ENCODE measurements at places on chromosomes 6 and 20.
A peak's percentile ranks its signal among the peaks of the same experiment; 100 is the strongest.

- DNase-seq = no peak
These were observed 32.3 kb upstream of the BEND6 start for GRCh38 chr6:56922645-56923044.

DNA sequence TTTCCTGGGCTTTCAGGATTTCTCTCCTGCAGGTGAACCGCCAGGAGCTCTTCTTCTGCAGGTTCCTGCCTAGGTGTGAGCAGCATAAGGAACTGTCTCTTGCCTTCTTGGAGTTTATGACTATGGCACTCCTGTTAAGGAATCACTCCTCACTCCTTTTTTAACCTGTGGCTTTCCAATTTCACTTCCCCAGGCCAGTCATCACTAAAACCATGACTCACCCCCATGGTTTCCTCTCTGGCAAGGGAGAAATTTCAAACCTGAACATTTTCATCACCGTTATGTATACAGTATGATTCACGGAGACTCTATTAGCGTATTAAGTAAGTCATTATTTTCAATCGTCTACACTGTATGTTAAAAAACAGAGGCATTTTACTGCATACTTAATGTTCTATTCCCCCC is 78.2 kb upstream of the ARID1B start:
- DNase-seq = no peak

DNA sequence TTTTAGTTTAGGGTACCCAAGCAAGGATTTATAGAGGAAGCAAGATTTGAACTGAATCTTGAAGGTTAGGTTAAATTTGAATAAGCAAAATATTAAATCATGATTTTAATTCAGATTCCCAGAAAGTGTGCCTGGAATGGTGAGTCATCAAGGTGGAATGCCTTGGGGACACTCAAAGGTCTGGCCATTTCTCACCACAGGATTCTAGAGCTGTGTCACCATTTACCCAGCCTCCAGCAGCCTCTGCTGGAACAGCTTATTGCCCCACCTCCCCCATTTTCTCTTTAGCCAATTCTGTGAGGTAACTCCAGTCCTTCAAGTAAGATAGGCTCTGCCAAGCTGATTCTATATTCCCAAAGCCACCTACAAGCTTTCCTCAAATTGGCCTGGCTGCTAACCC is 181.4 kb downstream of the SIM1 start:
- DNase-seq = no peak

DNA sequence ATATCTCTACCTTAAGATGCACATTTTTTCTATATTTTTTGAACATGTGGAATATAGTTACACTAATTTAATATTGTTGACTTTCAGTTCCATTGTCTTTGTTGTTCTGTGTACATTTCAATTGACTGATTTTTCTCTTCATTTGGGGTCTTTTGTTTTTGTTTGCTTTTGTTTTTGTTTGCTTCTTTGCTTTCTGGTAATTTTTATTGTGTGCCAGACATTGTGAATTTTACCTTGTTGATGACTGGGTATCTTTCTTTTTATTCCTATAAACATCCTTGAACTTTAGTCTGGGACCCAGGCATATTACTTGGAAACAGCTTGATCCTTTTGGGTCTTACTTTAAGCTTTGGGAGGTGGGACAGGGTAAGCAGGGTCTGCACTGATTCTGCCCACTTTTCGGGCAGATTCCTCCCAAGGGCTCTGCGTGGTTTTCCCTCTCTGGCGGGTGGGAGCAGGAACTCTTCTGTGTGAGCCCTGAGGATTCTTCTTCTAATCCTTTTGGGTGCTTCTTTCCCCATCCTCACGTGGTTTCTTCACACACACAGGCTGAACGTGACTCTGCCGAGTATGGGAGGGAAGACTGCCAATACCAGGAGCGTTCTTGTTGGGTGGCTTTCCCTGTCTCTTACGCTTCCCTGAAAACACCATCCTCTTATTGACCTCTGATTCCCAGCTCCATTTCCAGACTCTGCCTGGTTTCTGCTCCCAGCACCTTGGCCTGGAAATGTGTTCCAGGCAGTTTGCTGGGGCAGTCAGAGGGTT is 200.5 kb downstream of the ARID1B start:
- peak; percentile 13 for DNase-seq

- no peak for DNase-seq
These were observed 51.8 kb downstream of the UTRN start for GRCh38 chr6:144336900-144337299.
